ENCODE measurements at places on chromosomes 7 and 10.

- DNase-seq = no peak
Observed at GRCh38 chr10:70588859-70589570, 13.5 kb downstream of the PRF1 start.

DNA sequence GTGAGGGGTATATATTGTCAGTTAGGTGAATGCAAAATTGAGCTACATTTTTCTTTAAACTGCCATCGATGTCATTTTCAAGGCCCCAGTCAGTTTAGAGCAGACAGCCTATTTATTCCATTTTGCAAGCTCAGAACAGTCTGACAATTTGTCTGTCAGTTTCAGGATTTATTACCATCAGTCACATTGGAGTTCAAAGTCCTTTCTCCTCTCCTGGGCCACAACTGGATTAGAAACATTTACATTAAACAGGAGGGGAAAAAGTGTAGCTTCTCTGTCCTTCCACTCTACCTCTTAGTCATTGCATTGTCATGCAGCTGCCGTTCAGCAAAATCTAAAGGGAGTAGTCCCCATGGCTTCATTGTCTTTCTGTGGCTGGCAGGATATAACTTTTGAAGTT is 3.5 kb upstream of the GHITM start:
- no peak for DNase-seq

- DNase-seq = no peak
Observed at GRCh38 chr10:126087796-126088505, 191.6 kb downstream of the FANK1 start.

DNA sequence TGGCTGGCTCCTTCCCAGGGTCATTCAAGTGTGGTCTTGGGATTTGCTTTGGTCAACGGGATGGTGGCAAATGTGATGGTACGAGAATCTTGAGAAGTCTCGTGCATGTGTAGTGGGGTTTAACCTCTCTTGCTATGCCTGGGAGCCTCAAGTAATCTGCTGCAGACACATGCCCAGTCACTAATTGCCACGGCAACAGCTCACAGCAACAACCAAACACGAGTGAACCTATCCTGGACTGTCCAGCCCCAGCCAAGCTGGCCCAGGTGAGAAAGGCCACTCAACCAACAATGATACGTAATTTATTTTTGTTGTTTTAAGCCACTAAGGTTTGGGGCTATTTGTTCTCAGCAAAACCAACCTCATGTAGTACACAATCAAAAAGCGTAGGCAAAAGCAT is 38.1 kb upstream of the DDC start:
- no peak for DNase-seq

DNA sequence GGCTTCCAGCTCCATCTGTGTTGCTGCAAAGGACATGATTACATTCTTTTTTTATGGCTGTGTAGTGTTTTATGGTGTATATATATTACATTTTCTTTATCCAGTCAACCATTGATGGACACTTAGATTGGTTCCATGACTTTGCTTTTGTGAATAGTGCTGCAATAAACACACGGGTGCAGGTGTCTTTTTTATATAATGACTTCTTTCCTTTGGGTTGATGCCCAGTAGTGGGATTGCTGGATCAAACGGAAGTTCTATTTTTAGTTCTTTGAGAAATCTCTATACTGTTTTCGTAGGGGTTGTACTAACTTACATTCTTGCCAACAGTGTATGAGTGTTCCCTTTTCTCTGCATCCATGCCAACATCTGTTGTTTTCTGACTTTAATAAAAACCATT is 189.7 kb downstream of the ACTR3B start:
- DNase-seq = no peak

DNA sequence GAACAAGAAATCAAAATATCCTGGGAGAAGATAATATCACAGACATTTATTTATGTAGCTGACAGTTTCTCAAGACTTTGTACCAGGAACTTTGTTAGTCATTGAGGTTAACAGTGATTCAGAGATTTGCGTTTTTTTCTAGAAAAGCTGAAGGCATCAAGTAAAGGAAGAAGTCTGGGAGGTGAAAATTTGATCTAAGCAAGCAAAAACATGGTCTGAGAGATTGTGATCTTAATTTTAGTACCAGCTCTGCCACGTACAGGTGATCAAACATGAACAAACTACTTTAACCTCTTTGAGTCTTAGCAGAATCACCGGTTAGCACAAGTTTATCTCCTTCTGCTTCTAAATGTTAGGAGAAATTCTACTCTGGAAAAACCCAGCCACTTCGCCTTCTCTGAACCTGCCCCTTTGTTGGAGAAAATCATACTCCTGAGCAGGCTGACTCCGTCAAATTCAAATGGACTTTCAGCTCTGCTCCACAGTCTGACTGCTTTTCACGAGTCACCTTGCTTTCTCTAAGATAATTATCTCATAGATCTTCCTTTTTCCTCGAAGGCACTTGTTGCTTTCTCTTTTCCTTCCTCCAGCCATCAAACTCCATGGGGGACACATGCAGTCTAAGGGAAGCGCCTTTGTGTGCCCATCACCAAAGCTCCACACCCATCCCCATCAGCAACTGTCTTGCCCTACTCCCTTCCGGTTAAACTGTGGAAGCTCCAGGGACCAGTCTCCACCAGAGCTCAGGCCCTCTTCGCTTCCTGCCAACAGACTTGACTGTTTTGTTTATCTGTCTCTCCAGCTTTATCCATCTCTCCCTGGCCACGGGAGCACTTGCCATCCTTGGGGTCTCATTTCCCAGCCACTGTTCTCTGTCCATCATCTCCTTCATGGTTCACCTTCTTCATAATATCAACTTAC is 86.3 kb downstream of the PRKCQ start:
- DNase-seq = no peak

DNA sequence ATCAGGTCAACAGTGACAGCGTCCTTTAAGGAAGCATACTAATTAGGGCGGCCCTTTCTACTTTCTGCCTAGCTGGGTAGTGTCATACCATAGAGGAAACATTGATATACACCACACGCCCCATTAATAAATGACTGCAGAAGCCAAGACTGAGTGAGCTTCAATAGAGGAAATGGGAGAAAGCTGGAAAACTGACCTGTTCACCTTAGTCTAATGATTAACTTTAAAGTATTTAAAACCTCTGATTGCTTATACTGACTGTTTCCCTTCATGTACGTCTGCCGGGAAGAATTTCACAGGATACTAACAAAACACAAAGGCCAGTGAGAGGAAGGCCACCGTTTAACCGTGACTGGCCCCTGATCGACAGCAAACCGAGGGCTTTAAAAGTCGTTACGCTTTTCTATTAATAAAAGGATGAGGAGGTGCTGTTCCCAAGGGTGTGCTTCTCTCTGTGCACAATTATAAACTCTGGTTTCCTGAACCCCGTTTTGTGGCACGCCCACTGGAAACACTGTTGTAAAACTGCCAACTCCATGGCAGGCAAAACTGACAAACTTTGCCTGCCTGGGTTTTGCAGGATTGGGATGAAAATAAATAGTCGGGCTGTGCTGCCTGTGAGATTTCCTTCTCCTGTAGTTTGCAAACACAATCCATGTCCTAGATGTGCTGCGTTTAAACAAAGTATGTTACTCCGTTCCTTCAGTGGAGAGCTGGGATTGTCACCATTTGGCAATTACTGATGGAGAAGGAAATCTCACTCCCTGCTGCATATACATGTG is 137.6 kb downstream of the NRP1 start:
- no peak for DNase-seq

DNA sequence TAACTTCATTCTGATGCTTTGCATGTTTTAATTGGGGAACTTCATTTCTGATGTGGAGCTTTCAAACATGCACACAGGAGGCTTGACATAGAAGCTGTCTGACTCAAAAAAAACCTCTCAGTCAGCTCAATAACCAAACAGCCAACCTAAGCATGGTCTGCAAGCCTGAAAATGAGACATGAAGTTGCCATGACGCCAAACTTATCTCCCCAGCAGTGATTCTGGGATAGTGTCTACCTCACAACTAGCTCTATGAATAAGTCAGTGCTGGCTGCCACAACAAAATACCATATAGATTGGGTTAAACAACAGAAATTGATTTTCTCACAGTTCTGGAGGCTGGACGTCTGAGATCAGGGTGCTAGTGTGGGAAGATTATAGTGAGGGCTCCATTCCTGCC is 244.2 kb downstream of the CCDC3 start:
- DNase-seq = no peak

DNA sequence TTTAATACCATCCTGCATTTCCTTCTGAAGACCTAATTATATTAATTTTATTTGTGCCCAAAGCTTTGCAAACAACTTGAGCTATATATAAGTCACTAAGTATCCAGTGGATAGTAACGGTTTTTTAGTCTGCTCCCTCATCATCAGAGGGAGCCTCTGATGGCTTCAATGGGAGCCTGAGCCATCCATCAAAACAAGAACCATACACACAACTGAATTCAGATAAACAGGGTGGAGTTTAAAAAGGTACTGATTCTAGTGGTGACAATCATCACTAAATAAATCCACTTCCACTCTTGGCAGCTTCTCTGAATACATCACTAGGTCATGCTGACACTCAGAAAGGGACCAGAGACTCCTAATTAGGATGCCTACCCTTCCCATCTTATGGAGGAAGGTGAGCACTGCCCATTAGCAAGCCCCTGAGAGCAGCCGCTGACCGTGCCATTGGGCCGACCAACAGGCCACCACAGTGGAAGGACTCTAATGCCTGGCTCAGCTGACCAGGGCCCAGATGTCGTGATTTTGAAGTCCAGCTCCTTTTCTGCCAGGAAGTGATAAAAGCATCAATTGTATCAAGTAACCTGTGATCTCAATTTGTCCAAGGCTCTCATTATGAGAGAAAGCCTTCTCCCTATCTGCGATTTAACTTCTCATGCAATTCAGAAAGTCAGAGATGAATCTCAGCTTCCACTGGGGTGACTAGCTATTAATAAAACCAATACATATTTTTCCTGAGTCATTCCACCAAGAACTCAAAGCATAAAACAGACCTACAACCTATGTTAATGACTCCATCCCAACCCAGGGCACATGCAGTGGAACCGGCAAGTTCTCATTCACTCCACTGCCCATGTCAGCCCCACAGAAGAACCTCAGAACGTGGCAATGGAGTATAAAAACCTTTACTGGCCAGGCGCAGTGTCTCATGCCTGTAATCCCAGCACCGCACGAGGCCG is 13.1 kb downstream of the VOPP1 start:
- DNase-seq = no peak

- DNase-seq = no peak
Observed at GRCh38 chr10:121823993-121824463, 103.8 kb downstream of the ATE1 start.

DNA sequence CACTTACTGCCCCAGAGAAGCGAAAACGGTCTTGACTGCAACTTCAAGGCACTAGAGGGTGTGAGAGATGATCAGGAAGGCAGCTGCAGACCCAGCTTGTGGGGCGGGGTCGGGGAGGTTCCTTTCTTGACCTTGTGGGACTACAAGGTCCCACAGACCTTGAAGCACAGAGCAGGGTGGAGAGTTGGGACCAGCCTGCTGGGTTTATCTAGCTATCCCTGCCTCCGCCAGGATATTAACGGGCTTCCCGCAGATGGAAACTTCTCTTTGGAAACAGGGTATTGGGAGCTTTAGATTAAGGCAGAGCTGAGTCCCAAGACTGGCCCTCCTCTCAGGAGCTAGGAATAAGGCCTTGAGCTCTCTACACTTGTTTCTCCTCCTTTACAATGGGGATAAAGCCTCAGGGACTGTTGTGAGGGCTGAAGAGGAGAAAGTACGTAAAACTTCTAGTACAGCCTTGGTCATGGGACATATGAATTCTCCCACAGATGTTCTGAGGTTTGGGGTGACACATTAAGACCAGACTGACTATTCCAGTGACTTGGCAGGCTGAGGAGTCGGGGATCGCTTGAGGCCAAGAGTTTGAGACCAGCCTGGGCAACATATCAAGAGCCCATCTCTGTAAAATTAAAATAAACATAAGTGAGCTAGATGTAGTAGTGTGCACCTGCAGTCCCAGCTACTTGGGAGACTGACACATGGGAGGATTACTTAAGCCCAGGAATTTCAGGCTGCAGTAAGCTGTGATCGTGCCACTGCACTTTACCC is 153.2 kb downstream of the CDH23 start:
- DNase-seq = no peak

DNA sequence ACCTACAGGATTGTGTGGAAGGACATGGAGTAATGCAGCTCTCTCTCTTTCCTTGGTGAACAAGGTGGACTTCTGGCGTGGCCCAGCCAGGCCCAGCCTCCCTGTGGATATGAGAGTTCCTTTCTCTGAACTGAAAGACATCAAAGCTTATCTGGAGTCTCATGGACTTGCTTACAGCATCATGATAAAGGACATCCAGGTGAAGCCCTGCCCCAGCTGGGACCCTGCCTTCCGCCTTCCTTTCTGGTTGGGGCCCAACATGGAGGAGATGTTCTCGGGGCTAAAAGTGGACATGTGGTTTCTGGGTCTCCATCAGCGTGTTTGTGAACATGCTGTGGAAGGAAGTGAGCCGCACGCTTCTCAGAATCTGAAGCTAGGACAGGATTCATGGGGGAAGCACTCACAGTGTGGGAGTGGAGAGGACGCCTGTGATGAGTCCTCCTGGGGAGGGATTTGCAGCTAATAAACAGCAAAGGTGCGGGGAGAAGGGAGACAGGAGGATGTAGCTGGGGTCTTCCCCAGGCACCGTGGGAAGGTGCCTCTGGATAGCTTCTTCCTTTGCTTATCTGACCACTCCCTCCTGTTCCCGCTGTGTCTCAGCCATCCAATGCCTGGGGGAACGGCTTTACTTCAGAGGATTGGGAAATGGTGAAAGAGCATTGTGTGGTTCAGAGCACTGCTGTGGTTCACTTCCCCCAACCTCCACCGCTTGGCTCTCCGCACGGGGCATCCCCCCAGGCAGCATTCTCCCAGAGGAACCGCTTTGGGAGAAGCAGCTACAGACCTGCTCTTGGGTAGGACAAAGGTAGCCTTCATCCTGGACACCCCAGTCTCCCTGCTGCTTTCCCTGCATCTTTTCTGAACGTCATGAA is 5.5 kb downstream of the CPA5 start:
- peak; percentile 63 for DNase-seq

DNA sequence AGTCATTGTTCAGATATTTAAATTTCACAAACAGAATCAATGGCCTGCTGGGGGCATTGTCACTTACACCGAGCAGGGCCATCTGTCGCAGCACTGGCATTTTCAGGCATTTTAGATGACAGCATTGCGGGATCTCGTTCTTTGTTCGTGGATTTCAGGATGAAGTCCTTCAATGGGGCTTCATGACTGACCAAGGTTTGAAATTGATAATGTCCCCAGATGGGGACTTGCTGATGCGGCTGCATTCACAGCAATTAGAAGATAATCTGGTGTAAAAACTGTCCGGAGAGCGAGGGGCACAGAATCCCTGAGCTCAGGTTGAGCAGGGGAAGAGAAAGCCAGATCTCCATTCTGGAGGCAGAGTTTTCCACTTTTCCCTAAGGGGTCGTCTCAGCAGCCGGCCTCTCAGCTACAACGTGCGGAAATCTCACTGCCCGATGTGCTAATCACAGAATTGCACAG is 1.9 kb upstream of the C7orf33 start:
- DNase-seq = no peak

- DNase-seq = no peak
Observed at GRCh38 chr10:70596110-70596798, 6.3 kb downstream of the PRF1 start.

DNA sequence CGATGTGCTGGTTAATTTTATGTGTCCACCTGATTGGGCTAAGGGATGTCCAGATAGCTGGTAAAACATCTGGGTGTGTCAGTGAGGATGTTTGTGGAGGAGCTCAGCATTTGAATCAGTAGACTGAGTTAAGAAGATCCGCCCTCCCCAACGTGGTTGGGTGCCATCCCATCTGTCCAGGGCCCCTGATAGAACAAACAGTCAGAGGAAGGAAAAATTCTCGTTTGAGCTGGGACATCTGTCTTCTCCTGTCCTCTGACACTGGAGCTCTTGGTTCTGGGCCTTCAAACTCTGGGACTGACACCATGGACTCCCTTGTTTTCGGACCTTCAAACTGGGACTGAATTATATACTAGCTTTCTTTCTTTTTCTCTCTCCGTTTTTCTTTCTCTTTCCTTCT is 59.6 kb downstream of the CARD11 start:
- no peak for DNase-seq
